ENCODE measurements at places on chromosomes 2 and 18.

GRCh38 chr2:176328149-176328548, 58.9 kb downstream of the MTX2 start:
- no peak for DNase-seq

DNA sequence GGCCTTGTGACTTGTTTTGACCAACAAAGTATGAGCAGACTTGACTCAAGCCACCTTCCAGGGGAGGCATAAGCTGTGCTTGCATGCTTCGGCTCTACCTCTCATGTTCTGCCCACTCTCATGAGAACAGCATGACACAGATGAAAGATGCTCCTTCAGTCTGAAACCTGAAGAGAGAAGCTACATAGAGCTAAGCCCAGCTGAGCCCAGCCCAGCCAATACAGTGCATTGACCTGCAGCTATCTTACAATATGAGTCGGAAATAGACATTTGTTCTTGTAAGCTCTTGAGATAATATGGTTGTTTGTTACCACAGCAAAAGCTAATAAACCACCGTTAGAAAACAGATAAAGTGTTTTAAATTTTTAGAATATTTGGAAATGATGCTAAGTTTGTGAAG, 426.7 kb upstream of the PKDCC start:
- no peak for DNase-seq

GRCh38 chr2:106931717-106932335, 45.9 kb upstream of the ST6GAL2 start:
- DNase-seq: no peak

DNA sequence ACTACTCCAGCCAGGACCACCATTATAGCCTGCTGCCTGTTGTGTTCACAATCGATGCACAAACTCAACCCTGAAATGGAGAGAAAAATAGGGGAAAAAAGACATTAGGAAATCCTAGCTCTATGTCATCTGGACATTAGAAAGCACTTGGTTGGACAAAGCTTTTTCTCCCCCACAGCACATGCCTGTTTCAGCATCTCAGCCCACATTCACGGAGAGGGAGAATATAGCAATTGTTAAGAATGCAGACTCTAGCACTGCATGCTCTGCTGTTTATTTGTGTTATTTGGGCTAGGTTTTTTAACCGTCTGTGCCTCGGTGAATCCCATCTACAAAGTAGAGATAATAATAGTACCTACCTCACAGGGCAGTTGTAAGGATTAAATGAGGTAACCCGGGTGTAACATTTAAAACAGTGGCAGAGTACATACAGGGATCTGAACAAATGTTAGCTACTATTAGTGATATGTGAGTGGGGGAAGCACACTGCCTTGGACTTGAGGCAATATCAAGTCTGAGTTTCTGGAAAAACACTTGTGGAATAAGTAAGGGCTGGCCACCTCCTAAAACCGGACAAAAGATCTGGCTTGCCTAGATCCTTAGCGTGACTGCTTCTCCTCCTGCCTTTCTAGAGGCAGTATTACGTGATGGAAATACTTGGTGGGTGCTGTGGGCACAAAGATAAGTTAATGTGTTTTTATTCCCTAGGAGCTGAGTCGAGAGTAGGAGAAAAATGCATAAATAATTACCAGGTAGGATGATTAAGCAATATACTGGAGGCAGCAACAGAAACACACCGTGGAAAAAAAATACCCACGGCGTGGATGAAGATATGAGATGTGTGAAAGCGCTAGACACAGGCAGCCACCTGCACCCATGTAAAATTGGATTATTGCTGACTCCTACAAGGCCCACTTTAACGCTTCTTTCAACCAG, 1.0 kb upstream of the PPP1CB start:
- DNase-seq: peak; percentile 68

DNA sequence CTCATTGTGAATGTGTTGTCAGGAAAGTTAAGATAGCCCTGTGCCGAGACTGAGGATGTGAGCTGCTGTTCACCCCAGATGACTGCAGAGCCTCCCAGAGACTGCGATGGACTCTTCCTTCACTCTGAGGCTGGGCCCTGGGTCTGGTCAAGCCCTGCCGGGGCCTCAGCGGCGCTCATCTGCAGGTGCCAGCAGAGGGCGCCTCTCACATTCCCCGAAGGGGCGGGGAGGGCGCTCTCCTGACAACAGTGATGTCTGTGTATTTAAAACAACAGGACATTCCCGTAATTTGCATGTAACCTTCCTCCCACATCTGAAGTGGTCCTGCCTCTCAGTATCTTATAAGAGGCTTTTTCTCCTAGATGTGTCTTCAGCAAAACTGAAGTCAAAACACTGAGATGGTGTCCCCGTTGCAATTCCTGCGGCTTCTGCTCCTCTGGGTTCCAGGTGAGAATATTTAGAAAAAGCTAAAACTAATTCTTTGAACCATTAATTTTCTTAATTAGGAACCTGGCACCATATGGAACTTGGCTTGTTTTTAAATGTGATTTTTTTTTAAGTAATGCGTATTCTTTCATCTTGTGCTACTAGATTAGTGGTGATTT, 1377.9 kb downstream of the RPIA start:
- DNase-seq: peak; percentile 42

DNA sequence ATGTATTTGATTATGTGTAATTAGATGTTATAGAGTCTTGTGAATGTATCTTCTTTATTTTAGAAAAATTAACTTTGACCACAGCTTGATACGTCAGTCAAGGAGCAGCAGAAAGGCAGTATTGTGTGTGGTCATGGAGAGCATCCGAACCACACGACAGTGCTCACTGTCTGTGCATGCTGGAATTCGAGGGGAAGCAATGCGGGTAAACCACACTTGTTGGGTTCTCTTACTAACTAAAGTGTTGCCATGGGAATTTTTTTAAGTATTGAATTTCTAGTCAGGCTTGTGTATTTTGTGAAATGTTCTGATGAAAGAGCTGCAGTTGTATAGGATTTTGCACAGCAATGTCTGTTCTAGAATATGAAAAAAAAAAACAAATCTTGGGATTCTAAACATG, 4.8 kb downstream of the PJVK start:
- no peak for DNase-seq

- no peak for DNase-seq
Measured at GRCh38 chr2:236688157-236688556, 118.5 kb downstream of the ACKR3 start.

GRCh38 chr2:8380026-8380425, 301.8 kb upstream of the ID2 start:
- DNase-seq: no peak

GRCh38 chr18:49471532-49471931, 11.1 kb upstream of the DYM start:
- no peak for DNase-seq

DNA sequence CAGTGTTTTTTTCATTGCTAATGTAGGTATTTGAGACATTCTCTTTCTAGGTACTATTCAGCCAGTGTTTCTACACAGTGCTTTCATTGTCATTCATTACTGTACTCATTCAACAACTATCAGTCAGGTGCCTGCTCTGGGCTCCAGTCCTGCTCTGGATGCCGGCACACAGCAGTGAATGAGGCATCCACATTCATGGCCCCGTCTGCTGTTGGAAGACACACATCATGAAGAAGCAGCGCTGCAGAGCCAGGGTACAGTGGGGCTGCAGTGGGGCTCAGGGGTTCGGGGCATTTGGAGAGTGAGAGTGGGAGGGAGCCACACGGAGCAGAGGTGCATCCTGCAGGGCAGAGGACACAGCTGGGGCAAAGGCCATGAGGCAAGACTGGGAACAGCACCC, 737.2 kb upstream of the RAB6C start:
- DNase-seq: no peak

GRCh38 chr18:24397131-24397693, 412 bp downstream of the OSBPL1A start:
- DNase-seq: peak; percentile 51

DNA sequence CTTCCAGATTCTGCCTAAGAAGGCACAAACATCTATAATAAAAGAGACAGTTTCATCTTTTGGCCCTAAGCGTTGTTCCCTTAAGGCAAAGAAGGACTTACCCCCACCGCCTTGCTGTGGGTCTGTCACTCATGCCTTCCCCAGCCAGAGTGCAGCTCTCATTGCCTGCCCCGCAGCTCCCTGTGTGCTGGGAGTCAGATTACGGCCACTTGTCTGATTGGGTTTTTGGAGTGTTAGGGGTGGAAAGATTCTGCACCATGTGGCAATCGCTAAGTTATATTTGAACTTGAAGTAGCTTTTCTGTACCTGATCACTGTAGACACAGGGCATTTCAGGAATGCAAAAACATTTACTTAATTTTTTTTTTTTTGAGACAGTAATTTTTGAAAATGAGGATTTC, at the start of gene AQP4:
TSS of gene AQP4 (minus strand) at position 151 of the 400 bp plus-strand sequence. CDS start at position 133, 18 bp downstream.
- DNase-seq: no peak

GRCh38 chr2:226904592-226904991, 68.7 kb downstream of the RHBDD1 start:
- DNase-seq: no peak

GRCh38 chr2:100948942-100949811, 52.9 kb upstream of the RPL31 start:
- DNase-seq: no peak

DNA sequence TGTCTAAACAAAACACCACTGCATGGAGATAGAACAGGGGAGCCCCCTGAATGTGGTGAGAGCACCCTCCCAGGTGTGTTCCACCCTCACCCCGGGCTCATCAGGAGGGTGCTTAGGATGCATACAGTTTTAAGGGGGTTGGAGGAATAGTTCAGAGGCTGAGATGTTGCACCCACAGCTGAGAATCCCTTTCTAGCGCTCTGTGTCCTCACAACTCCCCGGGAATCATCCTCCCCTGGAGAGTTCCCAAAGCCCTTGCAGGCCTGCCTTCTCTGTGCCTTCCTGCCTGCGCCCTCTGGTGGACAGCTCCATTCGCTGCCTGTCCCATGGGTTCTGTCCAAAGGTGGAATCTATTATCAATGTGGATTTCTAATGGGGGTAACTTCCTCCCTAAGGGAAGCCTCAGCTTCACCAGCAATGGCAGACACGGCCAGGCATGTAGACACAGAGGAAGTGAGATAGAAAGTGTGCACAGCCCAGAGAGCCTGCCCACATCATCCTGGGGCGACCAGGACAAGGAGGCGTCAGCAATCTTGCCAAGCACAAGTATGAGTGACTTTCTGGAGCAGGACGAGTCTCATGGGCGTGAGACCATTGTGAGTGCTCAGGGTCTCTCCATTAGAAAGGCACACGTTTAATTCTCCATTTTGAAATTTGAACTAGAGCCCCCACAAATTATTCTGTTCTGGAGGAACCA, 1.2 kb upstream of the UGT1A5 start:
- DNase-seq: peak; percentile 48

DNA sequence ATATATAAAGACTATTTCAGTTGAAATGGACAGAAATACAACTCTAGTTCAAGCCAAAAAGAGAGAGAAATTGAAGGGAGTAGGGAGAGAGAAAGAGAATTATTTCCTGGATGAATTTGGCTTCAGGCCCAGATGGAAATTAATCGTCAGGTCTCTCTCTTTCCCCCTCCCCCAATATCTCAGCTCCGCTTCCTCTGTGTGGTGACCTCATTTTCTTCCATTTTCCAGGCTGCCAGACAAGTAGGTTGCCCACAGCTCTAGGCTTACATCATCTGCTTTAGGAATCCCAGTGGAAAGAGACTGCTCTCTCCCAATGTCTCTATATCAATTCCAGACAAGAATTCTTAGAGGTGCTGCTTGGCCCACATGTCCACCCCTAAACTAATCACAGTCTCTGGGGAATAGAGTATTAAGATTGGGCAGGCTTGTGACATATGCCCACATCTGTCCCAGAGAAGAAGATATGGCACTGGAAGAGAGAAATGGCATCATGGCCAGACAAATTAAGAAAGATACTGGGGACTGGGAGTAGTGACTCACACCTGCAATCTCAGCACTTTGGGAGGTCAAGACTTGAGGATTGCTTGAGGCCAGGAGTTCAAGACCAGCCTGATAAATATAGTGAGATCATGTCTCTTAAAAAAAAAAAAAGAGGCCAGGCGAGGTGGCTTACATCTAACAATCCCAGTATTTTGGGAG, 37.2 kb upstream of the CFAP36 start:
- peak; percentile 56 for DNase-seq

DNA sequence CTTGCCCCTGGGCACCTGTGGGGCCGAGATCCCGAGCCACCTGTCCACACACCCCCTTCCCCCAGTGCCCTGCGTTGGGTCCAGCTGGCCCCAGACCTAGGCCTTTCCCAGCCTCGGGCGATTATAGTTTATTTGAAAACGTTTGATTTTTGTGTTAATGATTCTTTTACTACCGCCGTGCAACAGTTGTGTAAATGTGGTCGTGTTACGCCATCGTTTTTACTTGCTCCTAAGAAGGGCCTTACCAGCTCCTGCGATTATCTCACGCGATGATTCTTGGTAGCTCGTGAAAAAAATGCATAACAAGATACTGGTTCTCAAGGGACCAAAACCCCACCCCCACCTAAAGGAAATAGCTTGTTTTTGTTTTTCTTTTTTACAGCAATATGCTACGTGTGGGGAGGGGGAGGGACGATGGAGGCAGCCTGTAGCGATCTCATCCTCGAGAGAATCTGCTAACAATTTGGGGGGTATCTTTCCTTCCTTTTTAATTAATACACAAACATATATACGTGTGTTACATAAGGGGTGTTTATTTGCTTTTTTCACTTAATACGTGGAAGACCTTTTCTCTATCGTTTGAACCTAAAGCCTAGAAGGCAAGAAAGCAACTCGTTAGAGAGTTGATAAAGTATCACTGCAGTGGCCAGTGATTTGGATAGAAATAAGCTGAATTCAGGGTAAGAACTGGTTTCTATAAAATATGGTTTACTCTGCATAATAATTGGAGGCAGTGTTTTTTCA, 1.0 kb downstream of the ZDBF2 start:
- peak; percentile 31 for DNase-seq

- DNase-seq: no peak
Measured at GRCh38 chr18:54203914-54204313, 20.6 kb downstream of the MBD2 start.

DNA sequence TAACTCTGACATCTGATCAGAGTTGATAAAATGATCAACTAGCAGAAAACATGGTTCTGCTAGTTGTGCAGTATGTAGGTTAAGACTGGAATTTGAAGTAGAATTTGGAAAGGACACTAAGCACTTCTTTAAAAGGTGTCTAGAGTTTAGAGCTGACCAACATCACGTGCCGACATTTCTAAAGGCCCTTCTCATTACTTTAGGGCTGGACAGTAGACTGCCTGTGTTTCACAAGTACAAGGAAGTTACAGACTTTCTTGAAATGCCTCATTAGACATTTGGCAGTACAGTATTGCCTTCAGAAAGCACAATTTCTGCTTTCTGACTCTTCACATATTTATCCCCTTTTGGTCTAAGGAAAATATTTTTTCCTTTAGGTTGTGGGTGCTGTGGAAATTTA, 255.3 kb downstream of the ZNF385B start:
- DNase-seq: no peak
